ENCODE measurements at places on chromosomes 4 and X.

- peak; percentile 83 for DNase-seq
Measured at GRCh38 chr4:159374749-159375530, 272.1 kb downstream of the RAPGEF2 start.

GRCh38 chrX:133307094-133307493 lies 88.9 kb upstream of the TFDP3 start:
- DNase-seq: no peak

DNA sequence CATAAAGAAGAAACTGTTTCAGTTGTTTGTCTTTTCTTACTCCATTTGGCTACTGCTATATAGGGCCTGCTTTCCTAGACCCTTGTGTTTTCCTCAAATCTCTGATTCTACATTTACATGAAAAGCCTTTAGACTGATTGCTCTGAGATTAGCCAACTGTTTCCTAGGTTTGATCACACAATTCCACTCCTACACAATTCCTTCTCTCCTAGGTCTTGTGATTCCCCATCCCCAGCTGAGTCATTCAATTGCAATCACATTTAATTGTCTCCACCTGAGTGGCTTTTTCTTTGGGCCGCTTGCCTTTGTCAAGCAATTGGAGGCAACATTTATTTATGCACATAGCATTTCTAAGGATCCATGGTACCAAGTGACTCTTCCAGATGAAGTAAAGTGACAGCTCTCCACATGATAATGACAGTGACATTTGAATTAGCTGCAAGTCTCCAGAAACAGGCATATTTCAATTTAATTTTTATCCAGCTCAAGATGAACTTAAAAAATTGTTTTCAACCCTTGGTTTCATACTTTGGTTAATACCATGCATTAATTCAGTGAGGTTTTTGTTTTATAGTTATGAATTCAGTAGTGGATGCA lies 35.8 kb downstream of the ATXN3L start:
- peak; percentile 76 for DNase-seq

GRCh38 chr4:169184236-169184635 lies 86.5 kb downstream of the SH3RF1 start:
- DNase-seq: no peak

DNA sequence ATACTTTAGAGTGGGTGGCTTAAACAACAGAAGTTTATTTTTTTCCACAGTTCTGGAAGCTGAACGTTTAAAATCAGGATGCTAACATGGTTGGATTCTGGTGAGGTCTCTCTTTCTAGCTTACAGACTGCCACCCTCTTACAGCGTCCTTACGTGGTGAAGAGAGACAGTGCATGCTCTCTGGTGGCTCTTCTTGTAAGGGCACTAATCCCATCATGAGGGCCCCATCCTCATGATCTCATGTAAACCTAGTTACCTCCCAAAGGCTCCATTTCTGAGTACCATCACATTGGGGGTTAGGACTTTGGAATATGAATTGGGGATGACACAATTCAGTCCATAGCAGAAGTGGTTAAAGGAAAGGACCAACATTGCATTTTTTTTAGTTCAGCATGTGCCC lies 132.8 kb downstream of the BMPR1B start:
- no peak for DNase-seq

DNA sequence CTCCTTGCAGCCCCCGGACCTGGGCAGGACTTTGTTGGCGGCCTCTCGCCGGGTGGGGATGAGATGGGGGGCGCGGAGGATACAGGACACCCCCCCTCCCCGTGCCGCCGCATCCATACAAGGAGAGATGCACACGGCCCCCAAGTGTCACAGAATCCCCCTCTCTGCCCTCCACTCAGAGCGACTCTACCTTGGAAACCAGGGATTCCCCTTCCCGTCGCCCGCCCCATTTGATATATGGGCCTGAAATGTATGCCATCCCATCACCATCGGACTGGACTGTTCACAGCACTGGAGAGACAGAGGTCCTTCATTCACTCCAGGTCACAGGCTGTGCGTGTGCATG lies 426 bp downstream of the PORCN start:
- DNase-seq: no peak

DNA sequence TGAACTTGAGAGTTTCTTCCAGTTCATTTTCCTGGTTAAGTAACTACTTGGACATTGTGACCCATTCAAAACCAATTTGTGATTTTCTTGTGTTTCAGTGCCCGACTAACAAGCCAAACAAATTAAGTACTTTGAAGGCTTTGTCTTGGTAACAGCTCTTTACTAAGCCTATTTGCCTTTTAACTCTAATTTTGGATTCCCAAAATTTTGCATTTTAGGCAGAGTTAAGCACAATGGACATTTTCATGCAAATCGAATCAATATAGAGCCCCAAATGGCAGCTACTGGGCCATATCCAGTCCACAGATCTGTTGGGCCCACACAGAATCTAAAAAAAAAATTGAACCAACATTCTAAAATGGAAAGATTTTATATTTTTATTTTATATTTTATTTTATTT lies 31.4 kb upstream of the CHRNA9 start:
- no peak for DNase-seq

- no peak for DNase-seq
Measured at GRCh38 chr4:89268679-89269078, 38.9 kb downstream of the GPRIN3 start.

GRCh38 chr4:99404595-99405287 lies 30.4 kb downstream of the ADH7 start:
- peak; percentile 71 for DNase-seq

GRCh38 chrX:153514259-153514658 lies 3.2 kb upstream of the ATP2B3 start:
- no peak for DNase-seq

- no peak for DNase-seq
Measured at GRCh38 chrX:13101441-13102139, 57.2 kb upstream of the FAM9C start.

DNA sequence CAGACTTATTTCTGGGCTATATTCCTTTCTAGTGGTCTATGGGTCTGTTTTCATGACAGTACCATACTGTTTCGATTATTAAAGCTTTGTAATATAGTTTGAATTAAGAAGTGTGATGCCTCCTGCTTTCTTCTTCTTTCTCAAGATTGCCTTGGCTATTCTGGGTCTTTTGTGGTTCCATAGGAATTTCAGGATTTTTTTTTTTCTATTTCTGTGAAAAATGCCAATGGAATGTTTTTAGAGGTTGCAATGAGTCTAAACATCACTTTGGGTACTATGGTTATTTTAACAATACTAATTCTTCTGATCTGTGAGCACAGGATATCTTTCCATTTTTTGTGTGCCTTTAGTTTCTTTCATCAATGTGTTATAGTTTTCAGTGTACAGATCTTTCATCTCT lies 204.3 kb upstream of the HCCS start:
- no peak for DNase-seq

DNA sequence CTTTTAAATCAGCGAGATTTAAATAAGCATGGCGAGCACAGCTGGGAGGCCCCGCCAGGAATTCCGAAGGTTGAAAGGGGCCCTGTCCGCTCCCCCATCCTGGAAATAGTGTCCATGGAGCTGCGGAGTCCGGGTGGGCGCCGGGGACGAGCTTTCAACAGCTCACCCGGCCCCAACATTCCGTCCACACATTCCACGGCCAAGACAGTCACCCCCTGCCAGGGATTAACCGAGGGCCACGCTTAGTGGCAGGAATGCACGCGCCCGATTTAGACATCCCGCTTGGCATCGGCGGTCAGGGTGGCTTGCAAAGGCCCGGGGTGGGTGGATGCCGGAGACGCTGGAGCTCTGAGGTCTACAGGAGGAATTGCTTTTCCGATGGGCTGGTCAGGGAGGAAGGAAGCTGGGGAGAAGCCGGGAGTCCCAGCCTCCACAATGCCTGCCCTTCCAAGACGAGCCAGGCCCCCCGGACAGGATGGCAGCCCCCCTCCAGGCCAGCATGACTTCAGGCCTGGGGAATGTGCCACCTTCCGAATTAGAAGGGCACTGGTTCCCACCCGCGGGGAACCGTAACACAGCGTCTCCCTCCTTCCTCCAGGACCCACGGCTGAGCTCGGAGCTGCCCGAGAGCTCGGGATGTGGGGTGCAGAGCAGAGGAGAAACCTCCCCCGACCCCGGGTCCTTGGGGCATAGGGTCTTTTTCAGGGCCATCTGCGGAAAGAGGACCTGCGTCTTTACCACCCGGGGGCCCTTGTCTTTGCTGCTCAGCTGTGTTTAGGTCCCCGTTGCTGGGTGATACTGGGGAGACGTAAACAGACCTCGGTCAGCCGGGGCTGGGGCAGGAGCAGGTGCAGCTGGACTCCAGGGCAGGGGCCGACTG lies 26.9 kb upstream of the PPP2R3B start:
- no peak for DNase-seq

- DNase-seq: no peak
Measured at GRCh38 chrX:6024204-6024603, 204.5 kb downstream of the NLGN4X start.
